ENCODE measurements at places on chromosomes 4 and X.
A peak's percentile ranks its signal among the peaks of the same experiment; 100 is the strongest.

- DNase-seq: no peak
These were observed 3.3 kb downstream of the PDLIM5 start for GRCh38 chr4:94455081-94455480.

GRCh38 chr4:85783483-85783882, 308.5 kb downstream of the ARHGAP24 start:
- DNase-seq: no peak

DNA sequence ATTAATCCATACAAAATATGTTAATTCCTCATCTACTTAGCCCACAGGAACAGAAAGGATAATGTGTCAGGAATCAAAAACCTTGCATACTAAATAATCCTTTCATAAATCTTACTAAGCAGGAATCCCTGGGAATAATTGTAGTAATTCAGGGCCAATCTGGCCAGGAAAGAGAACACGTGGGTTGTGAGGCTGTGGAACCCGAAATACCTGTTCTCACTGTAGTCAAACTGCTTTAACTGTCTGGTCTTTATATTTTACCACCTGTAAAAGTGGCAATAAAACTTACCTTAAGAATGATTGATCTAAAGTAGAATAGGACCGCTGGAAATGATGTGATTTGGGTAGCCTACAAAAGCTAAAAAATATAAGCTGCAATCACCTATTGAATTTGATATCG, 1620.9 kb downstream of the STIM2 start:
- no peak for DNase-seq

- DNase-seq: no peak
These were observed 18.0 kb downstream of the HHIP start for GRCh38 chr4:144663834-144664475.

GRCh38 chr4:172709376-172709775, 459.2 kb upstream of the GALNT7 start:
- no peak for DNase-seq

DNA sequence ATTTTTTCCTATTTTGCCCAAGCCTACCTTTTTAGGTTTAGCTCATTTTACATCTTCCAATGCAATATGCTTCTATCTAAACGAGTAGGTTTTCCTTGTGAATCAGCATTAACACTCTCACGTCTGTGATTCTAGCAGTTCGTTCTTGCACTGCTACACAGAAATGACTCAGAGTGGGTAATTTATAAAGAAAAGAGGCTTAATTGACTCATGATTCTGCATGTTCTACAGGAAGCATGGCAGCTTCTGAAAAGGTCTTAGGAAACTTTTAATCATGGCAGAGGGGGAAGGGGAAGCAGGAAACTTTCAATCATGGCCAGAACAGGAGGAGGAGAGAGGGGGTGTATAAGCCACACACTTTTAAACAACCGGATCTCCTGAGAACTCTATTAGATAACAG, 44.9 kb downstream of the SPANXN1 start:
- DNase-seq: no peak

DNA sequence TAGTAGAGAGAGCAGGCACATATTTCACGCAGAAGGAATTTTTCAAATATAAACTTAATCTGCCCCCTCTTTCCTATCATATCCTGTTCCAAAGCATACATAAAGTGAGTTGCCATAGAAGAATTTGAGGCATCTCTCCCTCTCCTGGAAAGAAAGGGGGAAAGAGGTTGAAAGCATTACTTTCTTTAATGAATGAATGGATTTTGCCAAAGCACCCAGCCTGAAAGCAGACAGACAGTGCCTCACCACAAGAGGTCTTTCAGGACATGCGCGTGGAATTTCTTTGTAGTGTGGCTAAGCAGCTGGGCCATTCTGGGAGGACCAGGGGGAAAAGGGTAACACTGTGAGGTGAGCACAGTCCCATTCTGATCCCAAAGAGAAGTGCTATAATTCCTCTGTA, 651.4 kb downstream of the IQCM start:
- no peak for DNase-seq

DNA sequence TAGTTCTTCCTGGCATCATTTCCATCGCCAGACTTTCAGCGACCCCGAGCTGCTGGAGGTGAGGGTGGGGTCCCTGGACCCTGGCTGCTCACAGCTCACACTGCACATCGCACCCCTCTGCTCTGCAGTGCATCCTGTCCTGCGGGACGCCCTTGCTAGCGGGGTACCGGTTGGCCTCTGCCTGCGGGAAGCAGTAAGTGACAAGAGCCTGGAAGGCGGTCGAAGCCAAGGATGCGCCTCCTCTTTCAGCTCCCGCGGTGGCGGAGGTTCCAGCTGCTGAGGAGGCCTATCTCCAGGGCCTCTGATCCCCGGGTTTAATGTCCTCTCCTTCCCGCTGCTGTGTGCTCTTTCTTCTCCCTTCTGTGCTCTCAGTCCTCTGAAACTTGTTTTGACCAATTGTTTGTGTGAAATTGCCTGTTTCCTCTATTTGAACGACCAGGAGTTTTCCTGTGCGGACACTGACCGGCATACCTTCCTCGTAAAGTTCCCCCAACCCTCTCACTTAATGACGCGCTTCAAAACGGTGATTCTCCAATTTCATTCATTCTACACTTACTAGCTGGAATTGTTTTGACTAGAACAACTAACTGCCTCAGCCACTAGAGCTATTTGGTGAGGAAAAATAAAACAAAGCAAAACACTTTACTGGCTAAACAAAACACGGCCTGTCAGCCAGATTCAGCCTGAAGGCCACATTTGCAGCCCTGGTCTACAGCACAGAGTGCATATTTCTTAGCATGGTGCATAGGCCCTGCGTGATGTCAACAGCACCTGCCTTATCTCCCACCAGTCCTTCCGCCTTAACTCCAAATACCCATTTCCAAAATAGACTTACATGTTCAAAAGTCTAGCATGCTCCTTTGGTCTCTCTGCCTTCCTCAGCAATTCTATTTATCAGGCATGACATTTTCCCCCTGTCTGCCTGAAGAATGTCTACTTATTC, 28.0 kb downstream of the MGAT4D start:
- no peak for DNase-seq

- DNase-seq: peak; percentile 13
These were observed 717.6 kb upstream of the TENM3 start for GRCh38 chr4:181525634-181526033.

- DNase-seq: no peak
These were observed 7.4 kb downstream of the DCAF8L2 start for GRCh38 chrX:27597508-27597907.

- DNase-seq: no peak
These were observed 80.5 kb upstream of the SLC4A4 start for GRCh38 chr4:71258323-71258722.

GRCh38 chr4:16225167-16225862, 956 bp downstream of the TAPT1 start:
- no peak for DNase-seq
